ENCODE measurements at places on chromosomes 3 and 15.

- peak; percentile 70 for DNase-seq
These were observed 18.8 kb upstream of the IQSEC1 start for GRCh38 chr3:13091898-13092611.

GRCh38 chr3:104596054-104596453 lies 770.7 kb upstream of the ALCAM start:
- no peak for DNase-seq

DNA sequence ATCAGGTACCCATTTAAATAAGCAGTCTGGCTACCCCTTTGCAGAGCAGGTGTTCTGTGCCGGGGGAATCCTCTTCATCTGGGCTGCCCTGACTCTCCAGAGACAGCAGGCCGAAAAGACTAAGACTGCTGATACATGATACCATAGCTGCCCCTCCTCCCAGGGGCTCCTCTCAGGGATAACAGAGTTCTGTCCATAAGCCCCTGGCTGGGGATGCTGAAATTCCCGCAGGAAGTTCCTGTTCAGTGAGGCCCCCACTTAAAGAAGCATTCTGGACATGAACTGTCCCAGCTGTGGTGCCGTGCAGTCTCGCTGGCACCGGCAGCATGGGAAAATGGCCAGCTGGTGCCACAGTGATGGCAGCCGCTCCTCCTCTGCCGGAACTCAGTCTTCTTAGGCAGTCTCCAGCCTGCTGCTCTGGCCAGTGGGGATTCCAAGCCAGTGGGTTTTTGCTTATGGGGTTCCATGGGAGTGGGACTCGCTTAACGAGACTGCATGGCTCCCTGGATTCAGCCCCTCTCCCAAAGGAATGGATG lies 1026.2 kb downstream of the NAALADL2 start:
- DNase-seq, result no peak

GRCh38 chr15:101675796-101676582 lies 23.8 kb upstream of the TM2D3 start:
- DNase-seq, result no peak

DNA sequence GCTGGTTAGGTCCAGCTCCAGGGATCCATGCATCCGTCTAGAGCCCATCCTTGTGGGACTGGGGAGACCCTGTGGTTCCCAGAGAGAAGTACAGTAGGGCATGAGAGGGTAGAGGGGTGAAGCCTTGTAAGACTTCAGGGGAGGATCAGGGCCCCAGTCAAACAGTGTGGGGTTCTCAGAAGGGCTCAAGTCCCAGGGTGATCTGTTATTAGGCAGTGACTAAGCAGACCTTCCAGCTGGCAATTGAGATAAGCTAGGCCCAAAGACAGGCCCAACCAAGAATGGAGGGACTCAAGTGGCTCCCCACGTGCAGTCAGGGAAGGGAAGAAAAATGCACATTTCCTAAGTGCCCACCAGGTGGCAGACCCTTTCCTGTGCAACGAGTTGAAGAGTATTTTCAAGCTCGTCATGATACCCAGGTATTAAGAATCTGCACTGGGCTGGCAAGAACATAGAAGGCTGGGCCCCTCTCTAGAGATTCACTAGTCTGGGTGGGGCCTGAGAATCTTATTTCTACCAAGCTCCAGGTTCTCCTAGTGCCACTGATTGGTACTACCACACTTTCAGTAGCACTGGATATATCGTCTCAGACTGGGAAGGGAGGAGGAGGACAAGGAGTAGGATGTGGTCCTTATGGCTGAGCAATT lies 240.8 kb downstream of the NR1D2 start:
- peak; percentile 0 for DNase-seq

Measured in activated T-cell treated with anti-CD3 and anti-CD28 coated beads for 1 hour (primary cell).